ENCODE measurements at places on chromosomes 11 and 22. TPM values are rescaled to one million over a fixed set of nuclear protein-coding genes. Genes with fewer than 3 reads are reported as not detected.
A peak's percentile ranks its signal among the peaks of the same experiment; 100 is the strongest.

GRCh38 chr11:112132737-112133136, 31.2 kb downstream of the IL18 start:
- H3K36me3 ChIP-seq: no peaks in the 10 kb centered on the region
- no peak overlapping the region for H3K4me3 ChIP-seq
- peak overlapping the region; percentile 18 for H3K27ac ChIP-seq
- H3K4me1 ChIP-seq: peaks cover 9% of the 10 kb centered on the region

The OR5B17 gene
- polyA plus RNA-seq: not detected

DNA sequence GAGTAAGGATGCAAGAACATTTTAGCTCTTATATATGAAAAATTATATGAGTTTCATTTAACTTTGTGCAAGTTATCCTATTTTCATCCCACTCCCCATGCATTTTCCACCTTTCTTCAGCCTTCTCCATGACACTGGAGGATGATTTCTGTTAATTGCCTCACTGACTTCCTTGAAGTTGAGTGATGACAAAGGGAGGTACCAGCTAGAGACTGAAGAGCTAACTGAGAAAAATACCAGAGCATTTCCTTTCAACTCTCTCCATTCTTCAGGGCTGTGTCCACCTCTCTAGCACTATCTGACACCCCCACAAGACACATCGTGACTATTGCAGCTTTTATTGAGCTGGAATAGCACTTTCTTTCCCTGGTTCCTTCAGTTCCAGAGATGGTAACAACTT, 711.6 kb upstream of the LRRC4C start:
- no peaks in the 10 kb centered on the region for H3K36me3 ChIP-seq
- DNase-seq: no peak
- no peaks in the 10 kb centered on the region for H3K27me3 ChIP-seq
- peaks cover 7% of the 10 kb centered on the region for H3K4me1 ChIP-seq
- H3K4me3 ChIP-seq: no peak overlapping the region

- peak overlapping the region; percentile 94 for H3K27ac ChIP-seq
- no peaks in the 10 kb centered on the region for H3K27me3 ChIP-seq
- no peak overlapping the region for H3K4me3 ChIP-seq
- peak; percentile 79 for DNase-seq
- peaks cover 11% of the 10 kb centered on the region for H3K4me1 ChIP-seq
These were observed 1.2 kb upstream of the CERK start for GRCh38 chr22:46739094-46739870.

GRCh38 chr11:71498091-71498490, 29.0 kb upstream of the KRTAP5-7 start:
- no peak overlapping the region for H3K27ac ChIP-seq
- no peak for DNase-seq
- H3K4me1 ChIP-seq: no peaks in the 10 kb centered on the region
- H3K4me3 ChIP-seq: no peak overlapping the region
- H3K27me3 ChIP-seq: no peaks in the 10 kb centered on the region

DNA sequence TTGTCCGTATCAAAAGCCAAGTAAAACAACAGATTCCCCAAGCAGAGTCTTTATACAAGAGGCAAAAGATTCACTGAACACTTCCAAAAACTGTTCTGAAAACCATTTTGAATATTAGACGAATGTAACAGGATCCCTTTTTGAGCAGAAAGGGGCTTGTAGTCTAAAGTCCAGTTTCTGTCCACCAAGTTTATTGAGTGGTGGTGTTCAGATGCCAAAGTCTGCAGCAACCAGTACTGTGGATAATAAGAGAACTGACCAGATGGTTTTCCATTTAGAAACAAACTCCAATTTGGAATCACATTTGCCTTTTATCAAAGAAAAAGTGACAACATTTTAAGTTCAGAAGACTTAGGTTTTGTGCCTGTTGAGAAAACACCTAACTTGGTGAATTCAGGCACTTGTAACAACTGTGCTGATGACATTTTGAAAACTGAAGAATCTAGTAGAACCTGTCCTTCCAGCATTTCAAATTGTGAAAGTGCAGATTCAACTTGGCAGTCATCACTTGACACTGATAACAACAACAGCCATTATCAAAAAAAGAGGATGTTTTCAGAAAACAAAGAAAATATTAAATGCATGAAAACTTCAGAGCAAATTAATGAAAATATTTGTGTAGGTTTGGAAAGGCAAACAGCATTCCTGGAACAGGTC, 217.1 kb downstream of the CSNK2A3 start:
- no peak overlapping the region for H3K27ac ChIP-seq
- DNase-seq: no peak
- no peaks in the 10 kb centered on the region for H3K4me1 ChIP-seq
- no peaks in the 10 kb centered on the region for H3K27me3 ChIP-seq
- H3K36me3 ChIP-seq: no peaks in the 10 kb centered on the region
- H3K4me3 ChIP-seq: no peak overlapping the region

DNA sequence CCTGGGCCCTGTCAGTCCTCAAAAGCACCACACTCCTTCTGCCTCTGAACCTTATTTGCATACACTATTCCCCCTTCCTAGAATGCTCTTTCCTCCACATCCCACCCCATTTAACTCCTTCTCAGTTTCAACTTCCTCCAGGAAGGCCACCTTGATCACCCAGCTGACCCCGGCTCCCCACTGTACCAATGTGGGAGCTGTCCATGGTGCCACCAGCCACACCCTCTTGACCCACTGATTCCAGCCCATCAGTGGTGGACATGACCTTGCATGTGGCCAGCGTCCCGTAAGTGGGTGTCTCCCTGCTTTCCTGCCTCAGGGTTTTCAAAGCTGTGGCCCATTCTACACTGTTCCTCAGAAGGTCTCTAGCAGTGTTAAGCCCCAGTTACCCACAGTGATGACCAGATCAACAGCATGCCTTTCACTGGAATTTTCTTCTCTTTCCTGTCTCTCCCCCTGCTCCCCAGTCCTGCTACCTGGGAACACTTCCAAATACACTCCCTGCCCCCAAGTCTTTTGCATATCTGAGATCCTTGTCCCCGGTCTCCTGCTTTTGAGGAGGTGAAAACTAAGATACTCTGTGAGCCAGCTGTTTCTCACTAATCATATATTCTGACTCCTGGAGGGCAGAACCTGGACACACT, 346.6 kb downstream of the MN1 start:
- H3K4me1 ChIP-seq: no peaks in the 10 kb centered on the region
- no peaks in the 10 kb centered on the region for H3K27me3 ChIP-seq
- no peak overlapping the region for H3K27ac ChIP-seq
- DNase-seq: no peak
- H3K36me3 ChIP-seq: no peaks in the 10 kb centered on the region

The IL10RA gene
- 7.9 TPM for polyA plus RNA-seq

DNA sequence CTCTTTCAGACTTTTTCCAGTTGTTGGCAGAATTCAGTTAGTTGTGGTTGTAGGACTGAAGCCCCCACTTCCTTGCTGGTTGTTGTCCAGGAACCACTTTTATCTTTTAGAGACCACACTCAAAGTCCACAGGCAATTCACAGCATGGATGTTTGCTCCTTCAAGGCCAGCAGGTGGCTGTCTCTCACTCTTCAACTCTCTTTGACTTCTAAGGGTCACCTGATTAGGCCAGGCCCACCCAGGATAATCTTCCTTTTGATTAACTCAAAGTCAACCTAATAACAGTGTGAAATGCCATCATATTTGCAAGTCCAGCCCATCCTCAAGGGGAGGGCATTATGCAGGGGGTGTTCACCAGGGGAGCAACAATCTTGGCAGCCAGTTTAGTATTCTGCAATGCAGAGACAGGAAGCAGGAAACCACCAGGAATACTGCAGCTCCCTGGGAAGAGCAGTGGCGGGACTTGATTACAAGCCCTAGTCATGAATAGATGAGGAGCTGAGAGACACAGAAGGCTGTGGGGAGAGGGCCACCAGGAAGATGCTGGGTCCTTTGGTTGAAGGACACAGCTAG, 52.4 kb downstream of the LRRC74B start:
- no peaks in the 10 kb centered on the region for H3K4me1 ChIP-seq
- no peaks in the 10 kb centered on the region for H3K36me3 ChIP-seq
- H3K27ac ChIP-seq: no peak overlapping the region
- no peak overlapping the region for H3K4me3 ChIP-seq
- H3K27me3 ChIP-seq: no peaks in the 10 kb centered on the region

The TUBA8 gene
- polyA plus RNA-seq: 5.8 TPM

The MPZL2 gene
- polyA plus RNA-seq: 27.5 TPM

The THY1 gene
- polyA plus RNA-seq: 52.5 TPM

DNA sequence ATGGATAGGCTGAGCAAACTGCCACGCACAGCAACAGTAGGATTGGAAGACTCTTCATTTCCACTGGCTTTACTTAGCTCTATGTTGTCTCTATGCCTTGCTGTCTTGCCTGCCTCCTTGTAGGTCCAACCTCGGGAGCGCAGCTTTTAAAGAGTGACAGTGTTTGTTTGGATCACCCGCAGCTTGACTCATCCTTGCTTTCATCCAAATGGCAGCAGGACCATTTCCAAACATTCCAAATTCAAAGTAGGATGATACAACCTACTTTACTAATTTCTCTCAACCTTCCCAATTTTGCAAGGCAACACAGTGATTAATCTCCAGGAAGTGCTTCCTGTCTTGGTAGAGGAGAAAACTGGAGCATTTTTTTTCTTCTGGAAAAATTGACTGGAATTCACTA, at the start of gene MMP3:
Gene MMP3 (minus strand): TSS at position 121 of the 400 bp plus-strand sequence. CDS start 63 bp downstream, at position 58.
- H3K4me3 ChIP-seq: no peak within 1 kb of the TSS
- H3K27me3 ChIP-seq: no peaks in the 10 kb centered on the region
- no peaks in the 10 kb centered on the region for H3K36me3 ChIP-seq
- H3K4me1 ChIP-seq: peaks cover 3% of the 10 kb centered on the region

The CDHR5 gene
- 931 TPM for polyA plus RNA-seq

DNA sequence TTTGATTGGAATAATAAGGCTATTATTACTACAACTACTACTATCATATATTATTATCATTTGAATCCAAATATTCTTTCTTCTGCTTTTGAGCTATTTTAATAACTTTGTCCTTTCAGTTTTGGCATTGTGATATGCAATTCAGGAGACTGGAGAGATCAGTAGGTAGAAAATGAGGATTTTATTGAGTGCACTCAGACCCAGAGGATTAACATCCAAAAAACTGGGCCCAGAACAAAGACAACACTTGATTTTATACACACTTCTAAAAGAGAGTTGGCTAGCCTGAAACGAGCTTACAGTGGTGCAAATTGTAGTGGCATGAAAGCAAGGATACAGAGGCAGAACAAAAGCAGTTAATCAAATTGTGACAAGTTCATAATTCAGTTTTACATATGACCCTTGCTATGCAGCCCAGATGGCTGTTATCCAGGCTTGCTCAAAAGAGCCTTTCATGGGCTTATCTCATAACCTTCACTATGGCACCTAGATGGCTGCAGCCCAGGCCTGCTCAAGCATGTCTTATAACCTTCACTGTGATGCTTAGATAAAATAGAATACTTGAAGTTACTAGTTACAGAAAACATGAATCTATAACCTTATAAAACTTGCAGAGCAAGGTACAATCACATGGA, 796.3 kb upstream of the RAG2 start:
- no peak overlapping the region for H3K4me3 ChIP-seq
- no peaks in the 10 kb centered on the region for H3K36me3 ChIP-seq
- H3K27ac ChIP-seq: no peak overlapping the region
- H3K4me1 ChIP-seq: no peaks in the 10 kb centered on the region
- DNase-seq: no peak

DNA sequence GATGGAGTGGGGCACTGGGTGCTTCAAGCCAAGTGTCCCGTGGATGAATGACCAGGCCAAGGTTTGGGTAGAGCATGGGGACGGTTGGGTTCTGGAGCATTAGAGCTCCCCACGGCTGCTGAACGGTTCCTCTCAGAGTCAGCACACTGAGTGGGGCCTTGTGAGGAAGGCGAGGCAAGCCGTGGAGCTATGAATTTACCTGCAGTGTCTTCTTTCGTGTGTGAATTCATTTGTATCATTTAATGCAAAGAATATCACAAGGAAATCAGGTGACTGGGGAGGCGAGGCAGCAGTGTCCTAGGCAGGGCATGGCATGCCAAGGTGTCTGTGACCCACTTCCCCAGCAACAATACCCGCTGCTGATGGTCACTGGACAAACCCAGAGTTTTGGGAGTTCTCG, 343.5 kb upstream of the B3GAT1 start:
- no peaks in the 10 kb centered on the region for H3K4me1 ChIP-seq
- no peak overlapping the region for H3K4me3 ChIP-seq
- no peaks in the 10 kb centered on the region for H3K36me3 ChIP-seq
- H3K27ac ChIP-seq: no peak overlapping the region
- DNase-seq: no peak

- H3K4me1 ChIP-seq: peaks cover 18% of the 10 kb centered on the region
- no peak for DNase-seq
- no peaks in the 10 kb centered on the region for H3K27me3 ChIP-seq
- H3K4me3 ChIP-seq: no peak overlapping the region
These were observed 62.6 kb downstream of the TRAF6 start for GRCh38 chr11:36447514-36447913.

The PUS3 gene
- polyA plus RNA-seq: 10.3 TPM

The MGAT3 gene
- 11.1 TPM for polyA plus RNA-seq

The CLCF1 gene
- 3.0 TPM for polyA plus RNA-seq

The OLFML1 gene
- polyA plus RNA-seq: 0.81 TPM

DNA sequence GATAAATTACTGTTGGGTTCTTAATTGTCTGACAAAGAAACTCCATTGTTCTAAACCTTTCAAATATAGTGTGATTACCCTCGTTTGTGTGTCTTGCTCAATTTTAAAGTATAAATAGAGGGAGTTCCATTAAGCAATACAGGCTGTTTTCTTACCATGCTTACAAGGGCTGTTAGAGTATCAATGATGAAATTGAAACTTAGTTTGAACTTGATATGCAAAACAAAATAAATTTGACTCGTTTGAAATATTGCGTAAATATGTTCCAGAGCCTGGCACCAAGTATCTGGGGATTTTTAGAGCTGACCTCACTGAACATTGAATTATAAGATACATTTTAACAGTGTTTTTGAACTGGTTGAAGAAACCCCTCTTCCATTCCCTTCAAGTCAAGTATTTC, 31.7 kb downstream of the TEAD1 start:
- no peak overlapping the region for H3K27ac ChIP-seq
- H3K27me3 ChIP-seq: no peaks in the 10 kb centered on the region
- H3K4me1 ChIP-seq: peaks cover 7% of the 10 kb centered on the region
- no peak overlapping the region for H3K4me3 ChIP-seq
- no peak for DNase-seq
- H3K36me3 ChIP-seq: peaks cover 8% of the 10 kb centered on the region

- DNase-seq: peak; percentile 48
- H3K27ac ChIP-seq: peak overlapping the region; percentile 16
- no peaks in the 10 kb centered on the region for H3K36me3 ChIP-seq
These were observed 5.9 kb downstream of the SLC5A4 start for GRCh38 chr22:32249231-32249630.

The C22orf15 gene
- not detected for polyA plus RNA-seq

The OR2AT4 gene
- polyA plus RNA-seq: not detected

- H3K4me1 ChIP-seq: peaks cover 29% of the 10 kb centered on the region
- no peaks in the 10 kb centered on the region for H3K27me3 ChIP-seq
- peaks cover 18% of the 10 kb centered on the region for H3K36me3 ChIP-seq
- DNase-seq: no peak
These were observed 5.2 kb downstream of the ACP2 start for GRCh38 chr11:47243454-47243853.

The PNPLA5 gene
- not detected for polyA plus RNA-seq

- H3K27me3 ChIP-seq: no peaks in the 10 kb centered on the region
- H3K27ac ChIP-seq: no peak overlapping the region
- no peak for DNase-seq
- peaks cover 9% of the 10 kb centered on the region for H3K36me3 ChIP-seq
- no peak overlapping the region for H3K4me3 ChIP-seq
- peaks cover 9% of the 10 kb centered on the region for H3K4me1 ChIP-seq
These were observed 22.2 kb downstream of the CYB5R2 start for GRCh38 chr11:7651140-7651551.

The OR52E8 gene
- polyA plus RNA-seq: not detected

- H3K36me3 ChIP-seq: no peaks in the 10 kb centered on the region
- no peak for DNase-seq
- H3K27me3 ChIP-seq: no peaks in the 10 kb centered on the region
- H3K27ac ChIP-seq: no peak overlapping the region
These were observed 15.2 kb downstream of the SMC1B start for GRCh38 chr22:45398214-45398613.

- H3K27ac ChIP-seq: no peak overlapping the region
- H3K36me3 ChIP-seq: no peaks in the 10 kb centered on the region
- H3K4me3 ChIP-seq: no peak overlapping the region
- H3K4me1 ChIP-seq: no peaks in the 10 kb centered on the region
These were observed 72.0 kb downstream of the CYTH4 start for GRCh38 chr22:37354261-37354660.
